Breast epithelium (tissue), 4 donors: ENCODE measurements at places on chromosomes 2 and 18. TPM values are rescaled to one million over a fixed set of nuclear protein-coding genes. Genes with fewer than 3 reads are reported as not detected.

CD207 gene
- 0.33 TPM for total RNA-seq

DNA sequence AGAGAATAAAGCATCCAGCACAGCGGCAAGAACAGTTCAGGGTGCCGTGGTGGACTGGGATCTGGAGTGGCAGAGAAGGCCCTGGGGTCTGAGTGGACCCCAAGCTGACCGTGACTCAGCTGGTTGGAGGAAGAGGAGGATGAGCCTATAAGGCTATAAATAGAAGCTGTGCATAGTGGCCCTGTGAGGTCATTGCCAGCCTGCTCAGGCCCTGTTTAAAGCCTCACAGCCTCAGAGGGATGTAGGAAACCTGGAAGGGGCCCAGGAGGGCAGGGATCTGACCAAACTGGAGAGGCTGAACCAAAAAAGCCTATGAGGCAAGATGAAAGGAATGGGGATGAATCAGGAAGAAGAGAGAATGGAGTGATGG lies 11.3 kb upstream of the DES start:
- H3K4me1 ChIP-seq, result peaks cover 5% of the 10 kb centered on the region
- no peak overlapping the region for H3K4me3 ChIP-seq
- H3K27ac ChIP-seq, result no peak overlapping the region
- H3K36me3 ChIP-seq, result no peaks in the 10 kb centered on the region
- H3K27me3 ChIP-seq, result no peaks in the 10 kb centered on the region

GRCh38 chr2:101329026-101329425 lies 20.5 kb upstream of the RNF149 start:
- peaks cover 4% of the 10 kb centered on the region for H3K4me1 ChIP-seq
- no peak overlapping the region for H3K4me3 ChIP-seq
- H3K27me3 ChIP-seq, result no peaks in the 10 kb centered on the region
- no peaks in the 10 kb centered on the region for H3K36me3 ChIP-seq
- DNase-seq, result no peak

TMEM178A gene
- 3.6 TPM for total RNA-seq

- no peaks in the 10 kb centered on the region for H3K36me3 ChIP-seq
- no peak for DNase-seq
- no peaks in the 10 kb centered on the region for H3K4me1 ChIP-seq
- no peaks in the 10 kb centered on the region for H3K27me3 ChIP-seq
Observed at GRCh38 chr2:188132385-188132784, 159.3 kb upstream of the GULP1 start.

DNA sequence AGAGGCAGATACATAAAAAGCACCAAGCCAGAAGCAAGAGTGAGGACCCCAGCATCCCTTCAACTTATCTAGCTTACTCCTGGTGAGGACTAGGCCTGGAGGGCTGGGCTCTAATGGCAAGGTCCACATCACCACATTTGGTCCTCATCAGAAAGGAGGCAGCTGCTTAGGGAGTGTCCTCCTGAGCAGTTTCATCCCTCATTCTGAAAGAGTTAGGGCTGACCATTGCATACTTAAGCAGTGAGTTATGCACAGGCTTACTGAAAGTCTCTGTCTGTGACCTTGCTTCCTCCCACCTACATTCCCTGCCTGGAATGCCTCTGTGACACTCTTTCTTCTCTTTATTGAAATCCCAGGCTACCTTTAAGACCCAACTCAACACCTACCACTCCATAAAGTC lies 301.8 kb upstream of the ACVR2A start:
- H3K4me3 ChIP-seq, result no peak overlapping the region
- no peaks in the 10 kb centered on the region for H3K4me1 ChIP-seq
- no peak overlapping the region for H3K27ac ChIP-seq
- no peak for DNase-seq
- H3K36me3 ChIP-seq, result no peaks in the 10 kb centered on the region
- H3K27me3 ChIP-seq, result no peaks in the 10 kb centered on the region

GRCh38 chr2:58508006-58508405 lies 266.9 kb upstream of the FANCL start:
- no peak overlapping the region for H3K4me3 ChIP-seq
- no peaks in the 10 kb centered on the region for H3K27me3 ChIP-seq
- H3K36me3 ChIP-seq, result no peaks in the 10 kb centered on the region
- H3K27ac ChIP-seq, result no peak overlapping the region
- no peak for DNase-seq
